ENCODE measurements at places on chromosomes 12 and 14. TPM values are rescaled to one million over a fixed set of nuclear protein-coding genes. Genes with fewer than 3 reads are reported as not detected.

GRCh38 chr14:63788011-63788933 lies 60.4 kb upstream of the SGPP1 start:
- peak; percentile 76 for DNase-seq

DNA sequence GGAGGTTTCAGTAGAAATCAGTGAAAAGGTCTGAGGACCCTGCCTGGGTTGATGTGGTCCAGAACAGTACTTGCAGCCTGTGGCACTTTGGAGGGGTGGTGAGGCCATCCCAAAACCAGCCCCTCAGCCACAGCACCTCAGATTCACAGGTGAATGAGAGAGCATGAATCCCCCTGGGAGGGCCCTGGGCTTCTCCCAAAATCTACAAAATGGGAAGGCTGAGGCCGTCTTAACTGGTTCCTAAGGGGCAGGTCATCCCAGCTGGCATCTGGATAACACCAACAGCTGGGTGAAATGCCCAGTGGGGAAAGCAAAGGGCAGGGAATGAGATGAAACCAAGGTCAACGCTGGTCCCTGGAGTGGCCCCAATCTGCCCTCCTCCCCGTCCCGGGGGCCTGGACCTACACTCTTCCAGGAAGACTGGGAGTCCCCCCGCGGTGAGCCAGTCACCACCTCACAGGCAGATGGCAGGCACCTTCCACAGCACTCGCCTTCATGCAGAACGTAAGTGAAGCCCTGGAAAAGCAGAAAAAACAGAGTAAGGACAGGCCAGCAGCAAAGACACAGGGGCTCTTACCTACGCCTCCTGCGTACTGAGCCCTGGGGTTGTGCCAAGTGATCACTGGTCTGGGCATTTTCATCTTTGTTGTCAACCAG lies 26.3 kb upstream of the ANO2 start:
- DNase-seq: no peak

GRCh38 chr14:92686900-92687427 lies 61.5 kb downstream of the LGMN start:
- peak; percentile 85 for DNase-seq

The GPD1 gene
- total RNA-seq: 3.1 TPM

The HOXC4 gene
- 18.4 TPM for total RNA-seq

GRCh38 chr12:55694651-55695050 lies 13.1 kb downstream of the ITGA7 start:
- DNase-seq: peak; percentile 37

DNA sequence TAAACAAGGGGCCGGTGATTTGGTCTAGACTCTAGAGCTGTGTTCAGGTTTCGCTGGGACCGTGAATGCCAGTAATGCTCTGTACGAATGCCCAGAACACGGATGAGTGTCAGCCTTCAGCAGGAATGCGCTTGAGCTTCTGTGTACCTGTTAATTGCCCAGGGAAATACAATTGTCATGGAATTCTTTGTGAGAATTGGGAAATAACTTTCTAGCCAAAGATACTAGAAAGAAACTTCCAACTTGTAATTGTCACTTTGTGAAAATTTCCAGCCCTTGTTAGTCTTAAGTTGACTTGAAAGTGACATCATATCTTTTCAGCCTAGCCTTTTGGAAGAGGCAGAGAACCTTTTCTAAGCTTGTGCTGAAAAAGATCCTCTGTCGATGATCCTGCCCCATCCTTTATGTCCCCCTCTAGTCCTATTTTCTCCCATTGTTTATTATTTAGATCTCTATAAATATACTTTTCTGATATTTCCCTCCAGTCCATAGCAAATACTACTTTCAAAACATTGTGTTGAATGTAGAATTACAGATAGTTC lies 2.7 kb downstream of the CHST11 start:
- no peak for DNase-seq

GRCh38 chr14:73851000-73851399 lies 631 bp upstream of the PTGR2 start:
- DNase-seq: no peak

DNA sequence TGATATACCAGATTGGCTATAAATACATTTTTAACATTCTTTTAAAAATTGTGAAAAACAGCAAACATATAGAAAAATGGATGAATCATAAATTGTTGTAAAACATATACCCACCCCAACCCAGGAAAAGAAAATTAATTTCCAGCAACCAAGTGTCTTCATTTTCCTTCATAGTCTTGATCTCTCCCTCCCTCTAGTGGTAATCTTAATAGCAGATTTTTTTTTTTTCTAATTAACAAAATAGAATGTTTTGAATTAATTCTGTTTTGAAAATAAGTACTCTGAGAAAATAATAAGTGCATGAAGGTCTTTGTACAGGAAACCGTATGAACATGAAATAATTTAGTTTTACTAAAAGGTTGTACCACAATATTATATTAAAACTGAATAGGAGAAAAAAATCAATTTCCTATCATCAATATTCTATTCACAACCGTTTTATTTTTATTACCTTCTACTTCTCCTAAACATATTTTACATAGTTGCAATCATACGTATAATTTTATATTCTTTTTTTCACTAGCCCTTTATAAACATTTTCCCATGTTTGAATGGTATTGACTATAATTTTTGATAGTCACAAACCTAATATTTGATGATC lies 7.0 kb downstream of the ETNK1 start:
- no peak for DNase-seq

The DDIT3 gene
- 24.8 TPM for total RNA-seq

GRCh38 chr12:6205144-6205539 lies 4.9 kb downstream of the CD9 start:
- DNase-seq: peak; percentile 83

The KCNH5 gene
- not detected for total RNA-seq

DNA sequence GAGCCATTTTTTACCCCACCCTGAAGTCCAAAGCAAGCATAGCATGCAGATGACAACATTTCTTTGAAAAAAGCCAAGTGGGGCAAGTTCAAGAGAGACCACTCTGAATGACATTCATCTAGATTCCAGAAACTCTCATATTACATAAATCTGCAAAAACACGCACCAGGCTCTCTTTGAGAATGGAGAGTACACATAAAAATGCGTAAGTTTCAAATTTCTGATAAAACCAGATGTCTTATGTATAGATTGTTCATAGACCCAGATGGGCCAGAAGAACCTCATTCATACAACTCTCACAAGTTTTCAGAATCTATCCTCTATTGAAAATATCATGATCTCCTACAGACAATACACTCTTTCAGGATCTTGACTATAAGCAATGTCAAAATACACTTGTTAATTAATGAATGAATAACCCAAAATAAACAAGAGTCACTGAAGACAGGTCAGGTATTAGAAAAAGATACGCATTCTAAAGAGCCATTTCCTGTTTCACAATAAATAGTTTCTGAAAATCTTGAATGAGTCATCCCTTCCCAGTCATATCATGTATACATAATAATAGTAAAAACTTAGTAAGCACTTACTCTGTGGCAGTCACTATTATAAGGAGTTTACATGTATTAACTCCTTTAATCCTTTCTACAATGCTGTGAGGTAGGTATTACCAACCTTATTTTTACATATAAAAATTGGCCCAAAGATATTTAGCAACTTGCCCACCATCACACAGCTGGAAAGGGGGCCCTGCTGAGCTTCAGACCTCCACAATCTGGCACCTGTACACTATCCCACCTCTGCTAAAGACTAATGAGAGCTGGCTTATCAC lies 72.0 kb downstream of the PPP2R5E start:
- no peak for DNase-seq

- DNase-seq: peak; percentile 75
Observed at GRCh38 chr12:69330475-69331473, 17.4 kb upstream of the LYZ start.

DNA sequence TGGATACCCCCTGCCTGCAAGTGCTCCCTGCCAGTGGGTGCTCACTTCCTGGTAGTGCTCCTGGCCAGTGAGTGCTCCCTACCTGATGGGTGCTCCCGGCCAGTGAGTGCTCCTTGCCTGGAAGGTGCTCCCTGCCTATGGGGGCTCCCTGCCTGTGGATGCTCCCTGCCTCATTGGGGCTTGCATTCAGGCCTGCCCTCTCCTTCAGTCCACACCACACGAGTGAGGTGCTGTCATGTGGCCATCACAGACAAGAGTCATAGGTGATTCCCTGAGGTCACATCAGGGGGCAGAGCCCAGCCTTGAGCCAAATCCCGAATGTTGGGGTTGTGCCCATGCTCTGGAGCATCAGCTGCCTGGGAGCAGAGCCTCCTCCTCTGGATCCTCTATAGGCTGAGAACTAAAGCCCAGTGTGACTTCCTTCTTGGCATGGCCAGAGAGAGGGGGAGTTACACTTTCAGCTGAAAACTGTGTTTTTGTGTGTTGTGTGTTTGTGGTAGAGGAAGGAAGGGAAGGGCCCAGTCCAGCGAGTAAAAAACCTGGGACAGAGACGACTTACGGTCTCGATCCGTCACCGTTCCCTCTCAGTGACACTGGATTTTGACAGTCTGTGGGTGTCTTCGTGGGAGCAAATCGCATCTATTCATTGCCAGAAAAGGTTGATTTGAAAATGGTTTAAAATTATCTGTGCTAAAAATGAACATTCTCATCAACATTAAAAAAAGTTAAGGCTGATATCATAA lies 136.0 kb downstream of the ADGRD1 start:
- peak; percentile 43 for DNase-seq

GRCh38 chr12:82146740-82147139 lies 211.4 kb downstream of the CCDC59 start:
- no peak for DNase-seq

The ATG101 gene
- 28.2 TPM for total RNA-seq

The NOVA1 gene
- total RNA-seq: 38.7 TPM

DNA sequence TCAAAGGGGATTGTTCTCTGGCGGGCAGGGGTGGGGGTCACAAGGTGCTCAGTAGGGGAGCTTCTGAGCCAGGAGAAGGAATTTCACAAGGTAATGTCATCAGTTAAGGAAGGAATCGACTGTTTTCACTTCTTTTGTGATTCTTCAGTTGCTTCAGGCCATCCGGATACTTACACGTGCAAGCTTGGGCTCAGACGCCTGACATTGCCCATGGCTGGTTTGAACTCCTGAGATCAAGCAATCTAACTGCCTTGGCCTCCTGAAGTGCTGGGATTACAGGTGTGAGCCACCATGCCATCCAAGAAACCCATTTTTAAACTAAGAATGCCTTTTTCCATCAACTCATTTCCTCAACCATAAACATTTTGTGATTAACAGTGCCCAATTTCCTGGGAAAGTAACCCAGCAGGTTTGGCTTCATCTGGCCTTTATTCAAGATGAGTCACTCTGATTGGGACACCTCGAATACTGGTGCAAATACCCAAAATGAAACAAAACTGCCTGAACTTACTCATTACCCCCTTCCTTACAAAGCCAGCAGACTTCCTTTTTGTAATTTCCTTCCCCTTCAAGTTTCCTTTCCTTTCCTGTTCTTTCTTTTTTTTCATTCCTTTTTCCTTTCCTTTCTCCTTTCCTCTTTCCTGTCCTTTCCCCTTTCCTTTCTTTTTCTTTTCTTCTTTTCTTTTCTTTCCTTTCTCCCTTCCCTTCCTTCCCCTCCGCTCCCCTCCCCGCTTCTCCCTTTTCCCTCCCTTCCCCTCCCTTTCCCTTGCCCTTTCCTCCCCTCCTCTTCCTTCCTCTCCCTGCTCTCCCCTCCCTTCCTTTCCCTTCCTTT lies 10.2 kb upstream of the RNASE10 start:
- DNase-seq: no peak

DNA sequence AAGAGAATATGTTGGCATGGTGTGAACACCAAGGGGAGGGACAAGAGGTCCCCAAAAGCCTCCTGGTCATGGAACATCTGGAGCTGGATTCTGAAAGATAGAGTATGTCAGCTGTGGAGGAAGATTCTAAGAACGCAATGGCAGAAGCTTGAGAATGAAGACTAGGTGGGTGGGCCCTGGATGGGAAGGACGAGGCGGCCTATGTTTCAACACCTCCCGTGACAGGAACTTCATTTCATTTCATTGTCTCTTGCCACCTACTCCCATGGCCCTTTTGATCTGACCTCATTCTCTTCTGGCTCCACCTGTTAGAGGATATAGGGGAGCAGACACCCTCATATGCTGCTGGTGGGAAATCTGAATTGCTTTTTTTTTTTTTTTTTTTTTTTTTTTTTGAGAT lies 3.3 kb downstream of the UNG start:
- DNase-seq: no peak

DNA sequence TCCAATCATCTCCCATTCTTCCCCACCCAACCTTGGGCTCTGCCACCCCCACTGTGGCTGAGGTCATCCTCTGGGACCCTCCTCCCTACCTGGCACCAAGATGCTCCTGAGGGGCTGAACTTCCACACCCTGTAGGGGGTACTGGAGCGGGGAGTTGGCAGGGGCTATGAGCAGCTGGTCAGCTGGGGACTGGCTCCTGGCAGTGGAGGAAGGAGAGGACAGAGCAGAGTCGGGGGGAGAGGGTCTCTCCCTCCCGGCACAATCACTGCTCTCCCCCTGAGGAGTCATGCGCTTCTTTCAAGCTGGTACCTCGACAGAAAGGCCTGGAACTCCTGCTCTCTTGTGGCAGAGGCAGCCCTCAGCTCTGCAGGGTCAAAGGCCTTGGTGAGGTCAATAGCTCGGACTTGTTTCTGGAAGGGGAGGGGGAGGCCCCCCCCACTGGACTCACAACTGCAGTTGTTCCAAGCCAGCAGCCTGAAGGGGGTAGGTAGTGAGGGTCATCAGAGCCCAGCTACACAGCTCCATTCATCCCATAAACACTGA lies 2.0 kb downstream of the B4GALNT1 start:
- no peak for DNase-seq

- DNase-seq: no peak
Observed at GRCh38 chr12:12835378-12836146, 22.4 kb downstream of the DDX47 start.

- DNase-seq: no peak
Observed at GRCh38 chr12:22539055-22539454, 5.3 kb downstream of the C2CD5 start.

- no peak for DNase-seq
Observed at GRCh38 chr12:124109760-124110159, 136.7 kb downstream of the ZNF664 start.

GRCh38 chr12:90945070-90945649 lies 9.8 kb downstream of the CCER1 start:
- DNase-seq: no peak

DNA sequence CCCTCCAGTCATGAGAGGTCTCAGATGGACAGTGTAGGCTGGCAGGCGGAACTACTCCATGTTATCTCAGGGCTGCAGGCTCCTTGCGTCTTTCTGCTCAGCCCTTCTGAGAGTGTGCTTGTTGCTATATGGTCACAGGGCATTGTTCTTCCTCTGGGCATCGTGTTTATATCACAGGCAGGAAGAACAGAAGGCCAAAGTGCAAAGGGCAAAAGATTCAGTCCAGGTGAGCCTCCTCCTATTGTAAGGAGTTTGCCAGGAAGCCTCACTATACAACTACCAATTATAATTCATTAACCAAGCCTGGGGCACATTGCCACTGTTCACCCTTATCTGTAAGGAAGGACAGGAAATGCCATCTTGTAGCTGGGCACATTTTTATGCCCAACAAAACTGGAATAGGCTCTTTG lies 195.5 kb upstream of the KITLG start:
- DNase-seq: no peak

- DNase-seq: peak; percentile 85
Observed at GRCh38 chr14:23365036-23365731, at the start of gene EFS. TSS of gene EFS (minus strand) at chr14:23365172. CDS start at chr14:23365025, 147 bp downstream.

The SIX1 gene
- 10.6 TPM for total RNA-seq

GRCh38 chr12:123253641-123254459 lies 17.8 kb downstream of the CDK2AP1 start:
- DNase-seq: peak; percentile 65
